ENCODE measurements at places on chromosomes 11 and 22. TPM values are rescaled to one million over a fixed set of nuclear protein-coding genes. Genes with fewer than 3 reads are reported as not detected.
A peak's percentile ranks its signal among the peaks of the same experiment; 100 is the strongest.

GRCh38 chr11:94405062-94405833 lies 4.0 kb upstream of the GPR83 start:
- no peak for DNase-seq

GRCh38 chr11:66421492-66422205 lies 814 bp downstream of the NPAS4 start:
- peak; percentile 97 for DNase-seq

Gene BCO2
- total RNA-seq, result 6.5 TPM

- DNase-seq, result no peak
Observed at GRCh38 chr11:43686207-43686606, 5.7 kb downstream of the HSD17B12 start.

Gene TEX54
- not detected for total RNA-seq

DNA sequence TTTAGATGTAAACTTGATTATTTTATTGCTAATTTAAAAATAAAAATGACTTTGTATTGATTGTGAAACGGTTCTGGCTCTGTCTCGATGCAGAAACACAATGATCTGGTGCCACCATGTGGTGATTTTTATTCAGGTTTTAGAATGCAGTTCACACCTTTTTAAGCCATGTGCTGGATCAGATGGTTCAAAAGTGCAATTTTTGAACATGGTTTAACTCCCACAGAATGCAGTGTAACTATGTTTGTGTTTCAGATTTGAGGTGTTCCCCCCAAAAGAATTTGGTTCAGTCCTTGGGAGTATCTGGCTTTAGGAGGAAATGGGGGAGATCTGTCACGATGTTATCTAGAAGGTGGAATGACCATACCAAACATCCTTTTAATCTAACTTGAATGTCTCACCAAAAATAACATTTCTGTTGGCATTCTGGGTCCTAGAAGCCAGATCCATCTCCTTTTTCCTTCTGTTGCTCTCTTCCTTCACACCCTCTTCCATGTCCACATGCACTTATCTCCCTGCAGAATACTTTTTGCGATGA lies 7.9 kb downstream of the MRPL16 start:
- DNase-seq, result peak; percentile 38

DNA sequence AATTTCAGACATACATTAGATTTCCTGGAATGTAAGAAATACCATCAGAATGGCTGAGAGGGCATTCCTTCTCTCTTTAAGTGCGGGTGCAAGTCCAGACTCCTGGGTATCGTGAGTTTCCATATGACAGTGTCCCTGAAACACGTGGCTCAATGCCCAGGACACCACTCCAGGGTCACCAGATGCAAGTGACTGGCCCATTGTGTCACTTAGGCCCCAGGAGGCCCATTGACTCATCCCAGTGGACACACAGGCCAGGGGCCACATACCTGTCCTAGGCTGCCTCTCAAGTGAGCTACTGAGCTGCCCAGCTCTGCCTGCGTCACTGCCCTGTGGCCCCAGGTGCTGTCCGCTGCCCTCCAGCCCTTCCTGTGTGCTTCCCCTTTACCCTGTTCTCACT lies 18.5 kb downstream of the FBLN1 start:
- DNase-seq, result no peak

Gene IL18
- 0.82 TPM for total RNA-seq

- DNase-seq, result no peak
Observed at GRCh38 chr11:42819126-42819525, 492.7 kb upstream of the API5 start.

Gene GRM5
- total RNA-seq, result 149 TPM

DNA sequence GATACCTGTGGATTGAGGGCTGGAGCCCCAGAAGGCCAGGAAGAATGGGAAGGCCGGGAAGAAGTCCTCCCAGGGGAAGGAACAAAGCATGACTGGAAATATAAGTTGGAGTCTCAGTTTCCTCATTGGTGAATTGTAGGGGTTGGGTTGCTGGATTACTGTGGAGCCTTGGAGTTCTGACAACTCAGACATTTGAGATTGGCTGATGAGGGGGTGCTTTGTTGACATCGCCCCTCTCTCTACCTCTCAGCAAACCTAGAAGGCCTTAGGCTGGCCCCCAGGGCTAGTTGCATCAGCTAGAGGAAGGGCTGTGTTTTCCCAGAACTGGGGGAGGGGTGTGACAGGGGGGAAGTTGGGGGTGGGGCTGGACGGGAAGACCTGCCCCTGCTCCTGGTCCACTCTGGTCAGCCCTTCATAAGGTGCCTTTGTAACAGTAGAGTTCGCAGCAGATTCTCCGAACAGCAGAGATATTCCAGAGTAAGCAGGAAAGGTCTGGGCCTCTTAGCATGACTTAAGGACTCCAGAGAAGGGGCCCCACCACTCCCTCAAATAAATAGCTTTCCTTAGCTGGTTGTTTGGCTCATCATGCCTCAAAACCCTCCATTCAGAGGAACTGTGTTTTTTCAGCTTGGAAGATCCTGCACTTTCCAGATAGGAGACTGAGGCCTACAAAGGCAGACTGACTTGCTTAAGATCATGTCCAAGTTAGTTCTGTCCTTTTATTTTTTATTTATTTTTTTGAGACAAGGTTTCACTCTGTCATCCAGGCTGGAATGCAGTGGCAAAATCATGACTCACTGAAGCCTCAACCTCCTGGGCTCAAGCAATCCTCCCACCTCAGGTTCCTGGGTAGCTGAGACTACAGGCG lies 12.5 kb upstream of the THRSP start:
- DNase-seq, result no peak

GRCh38 chr11:122764371-122765090 lies 73.8 kb upstream of the CRTAM start:
- DNase-seq, result no peak

DNA sequence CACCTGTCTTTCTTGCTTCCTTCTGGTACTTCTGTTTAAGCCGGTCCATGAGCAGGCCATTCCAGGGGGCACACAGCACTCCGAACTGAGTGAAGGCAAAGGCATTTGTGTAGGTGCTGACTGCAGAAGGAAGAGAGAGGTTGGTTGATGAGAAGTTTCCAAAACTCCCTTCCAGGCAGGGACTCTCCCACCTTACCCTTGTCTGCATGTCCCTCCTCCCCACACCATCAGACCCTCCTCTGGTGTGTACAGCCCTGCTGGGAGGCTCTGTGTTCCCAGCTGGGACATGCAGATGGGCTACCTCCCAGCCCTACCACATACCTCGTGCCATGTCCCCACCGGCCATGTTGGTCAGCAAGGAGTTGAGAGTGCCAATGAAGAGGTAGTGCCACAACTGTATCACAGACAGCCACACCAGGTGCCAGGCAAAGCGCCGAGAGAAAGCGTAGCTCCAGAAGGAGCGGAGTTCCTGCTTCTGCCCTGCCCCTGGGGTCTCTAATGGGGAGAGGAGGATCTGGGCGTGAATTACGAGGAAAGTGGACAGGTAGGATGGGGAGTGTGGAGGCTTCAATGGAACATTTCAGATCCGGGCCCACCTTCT lies 12.2 kb downstream of the SLC43A3 start:
- DNase-seq, result no peak

GRCh38 chr11:60916669-60917206 lies 2.8 kb downstream of the TMEM109 start:
- DNase-seq, result no peak

- DNase-seq, result no peak
Observed at GRCh38 chr11:109490953-109491635, 69.1 kb downstream of the C11orf87 start.

GRCh38 chr22:47471406-47471805 lies 709.0 kb downstream of the TBC1D22A start:
- no peak for DNase-seq
